ENCODE measurements at places on chromosomes 3 and 15. TPM values are rescaled to one million over a fixed set of nuclear protein-coding genes. Genes with fewer than 3 reads are reported as not detected.

Gene ACVR2B
- total RNA-seq = 6.8 TPM

GRCh38 chr15:64010719-64011118, 35.6 kb downstream of the DAPK2 start:
- DNase-seq = peak; percentile 82

Gene GRM7
- total RNA-seq = not detected

Gene C3orf20
- total RNA-seq = 0.11 TPM

Gene TM6SF1
- total RNA-seq = 7.5 TPM

Gene ASB14
- total RNA-seq = not detected

DNA sequence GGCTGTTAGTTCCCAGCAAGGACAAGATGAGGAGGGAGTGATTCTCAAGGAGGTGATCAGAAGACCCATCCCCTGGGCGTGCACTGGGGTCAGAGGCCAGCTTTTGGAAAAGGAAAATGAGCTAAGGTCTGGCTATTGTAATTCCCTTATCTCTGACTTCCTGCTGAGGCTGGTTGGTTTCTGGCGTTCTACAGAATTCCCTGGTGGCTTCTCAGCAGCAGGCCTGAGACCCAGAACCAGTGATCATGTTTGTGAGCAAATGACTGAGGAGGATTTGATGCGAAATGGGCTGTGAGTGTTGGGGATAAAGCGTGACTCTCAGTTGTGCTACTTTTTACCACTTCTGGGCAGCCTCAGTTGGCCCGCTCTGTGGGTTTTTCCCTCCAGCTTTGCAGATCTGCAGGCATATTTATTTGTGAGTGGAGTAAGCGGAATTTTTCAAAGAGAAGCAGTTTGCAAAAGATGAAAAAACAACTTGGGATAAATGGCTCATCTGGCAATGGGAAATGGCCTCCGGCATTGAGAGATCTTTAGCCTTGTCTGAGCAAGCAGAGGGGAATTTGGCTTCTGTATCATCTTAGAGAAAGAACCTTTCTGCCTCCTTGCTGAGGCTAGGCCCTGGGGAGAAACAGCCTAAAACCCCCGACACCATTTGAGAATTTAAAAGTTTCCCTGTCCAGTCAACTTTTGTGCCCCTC, 102.7 kb downstream of the SLCO3A1 start:
- no peak for DNase-seq

Gene MCF2L2
- 0.44 TPM for total RNA-seq

DNA sequence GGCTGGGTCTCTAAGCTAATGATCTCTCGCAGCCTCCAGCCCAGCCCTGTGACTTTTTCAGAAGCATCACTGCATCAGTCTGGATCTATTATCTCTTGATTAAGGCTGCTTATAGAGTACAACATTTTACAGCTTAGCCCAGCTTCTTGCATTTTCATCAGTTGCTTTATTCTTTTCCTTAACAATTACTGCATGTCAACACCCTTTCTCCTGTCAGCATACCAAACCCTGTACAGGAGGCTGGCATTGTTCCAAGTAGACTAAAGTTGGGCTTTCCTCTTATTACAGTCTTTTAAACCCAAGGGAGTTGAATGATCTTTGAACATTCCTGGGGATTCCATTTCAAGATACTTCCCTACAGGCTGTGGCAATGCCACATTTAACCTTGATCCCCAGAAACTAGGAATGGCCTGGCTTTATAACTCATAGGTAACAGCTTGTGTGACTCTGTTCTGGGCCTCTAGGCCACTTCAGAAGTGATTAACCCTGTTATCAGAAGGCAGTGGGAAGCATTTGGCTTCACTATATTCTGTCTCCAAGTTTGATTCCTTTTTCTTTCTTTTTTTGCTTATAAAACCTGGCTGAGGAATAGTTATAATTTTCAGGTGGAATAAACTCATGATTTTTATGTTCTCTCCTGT, 182.9 kb downstream of the KCNMB2 start:
- DNase-seq = no peak

Gene CATSPER2
- 7.0 TPM for total RNA-seq

Gene GPR156
- 0.20 TPM for total RNA-seq

Gene ARHGEF3
- total RNA-seq = 28.9 TPM

Gene KLHL40
- total RNA-seq = not detected

Gene KNG1
- not detected for total RNA-seq

DNA sequence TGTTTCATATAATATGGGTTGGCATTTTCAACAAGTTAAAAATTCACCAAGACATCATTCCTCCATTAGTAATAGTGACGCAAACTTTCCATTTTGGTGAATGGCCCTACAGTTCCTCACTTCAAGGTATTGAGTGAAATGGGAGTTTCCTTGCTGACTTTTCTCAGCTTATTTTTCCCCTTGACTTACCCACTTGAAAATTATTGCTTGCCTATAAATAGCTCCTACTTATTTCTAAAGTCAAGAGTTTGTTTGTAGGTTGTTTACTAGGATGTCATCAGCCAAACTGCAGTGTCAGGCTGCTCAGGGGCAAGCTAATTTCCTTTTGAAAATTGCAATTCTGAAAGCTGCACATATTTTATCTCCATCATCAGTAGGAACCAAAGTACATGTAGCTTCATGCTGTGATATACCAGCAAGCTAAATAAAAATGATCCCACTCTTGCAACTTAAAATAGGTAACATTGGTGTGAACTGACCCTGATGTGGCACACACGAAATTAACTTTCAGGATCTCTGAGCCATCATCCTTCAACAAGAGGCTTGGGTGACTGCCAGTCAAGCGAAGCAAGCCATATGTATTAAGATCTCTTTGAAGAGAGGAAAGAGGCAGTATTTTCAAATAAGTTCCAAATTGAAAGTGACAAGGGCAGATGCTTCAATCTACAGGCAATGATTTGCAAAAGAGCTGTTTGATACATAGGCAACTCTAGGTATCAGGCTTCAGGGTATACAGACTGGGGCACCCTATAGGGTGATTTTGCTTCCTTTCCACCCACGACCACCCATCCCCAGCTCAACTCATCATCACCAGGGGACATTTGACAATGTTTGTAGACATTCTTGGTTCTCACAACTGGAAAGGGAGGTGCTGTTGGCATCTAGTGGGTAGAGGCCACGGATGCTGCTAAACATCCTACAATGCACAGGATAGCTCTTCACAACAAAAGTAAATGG, 66.8 kb upstream of the RASGRP1 start:
- DNase-seq = no peak

DNA sequence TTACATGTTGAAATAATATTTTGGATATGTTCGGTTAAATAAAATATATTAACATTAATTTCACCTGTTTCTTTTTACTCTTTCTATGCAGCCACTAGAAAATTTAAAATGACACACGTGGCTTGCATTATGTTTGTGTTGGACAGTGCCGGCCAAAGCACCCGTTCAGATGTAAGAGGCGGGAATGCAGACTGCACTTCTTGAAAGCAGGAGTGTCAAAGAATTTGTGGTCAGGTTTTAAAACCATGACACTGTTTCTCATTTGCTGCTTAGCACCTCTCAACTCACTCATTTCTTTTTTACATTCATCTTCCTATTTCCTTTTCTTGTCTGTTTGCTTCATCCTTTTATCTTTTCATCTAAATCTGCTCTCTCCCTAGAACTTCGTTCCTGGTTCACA, 35.3 kb upstream of the MINAR1 start:
- DNase-seq = no peak

DNA sequence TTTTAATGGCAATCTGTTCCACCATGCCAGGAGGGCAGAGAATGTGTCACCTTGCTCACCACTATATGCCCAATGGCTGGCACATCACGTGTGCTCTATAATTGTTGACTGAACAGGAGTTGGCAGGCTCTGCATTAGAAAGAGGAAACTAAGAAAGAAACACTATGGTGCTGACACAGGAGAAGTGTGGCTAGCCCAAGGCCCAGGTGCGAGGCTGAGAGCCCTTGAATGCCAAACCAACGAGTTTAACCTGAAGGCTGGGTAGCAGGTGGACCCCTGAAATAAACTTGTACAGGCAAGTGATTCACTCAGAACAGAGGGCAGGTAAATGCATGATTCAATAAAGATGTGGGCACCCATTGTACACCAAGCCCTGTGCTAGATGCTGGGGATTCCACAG, 2.4 kb downstream of the CHCHD4 start:
- no peak for DNase-seq

DNA sequence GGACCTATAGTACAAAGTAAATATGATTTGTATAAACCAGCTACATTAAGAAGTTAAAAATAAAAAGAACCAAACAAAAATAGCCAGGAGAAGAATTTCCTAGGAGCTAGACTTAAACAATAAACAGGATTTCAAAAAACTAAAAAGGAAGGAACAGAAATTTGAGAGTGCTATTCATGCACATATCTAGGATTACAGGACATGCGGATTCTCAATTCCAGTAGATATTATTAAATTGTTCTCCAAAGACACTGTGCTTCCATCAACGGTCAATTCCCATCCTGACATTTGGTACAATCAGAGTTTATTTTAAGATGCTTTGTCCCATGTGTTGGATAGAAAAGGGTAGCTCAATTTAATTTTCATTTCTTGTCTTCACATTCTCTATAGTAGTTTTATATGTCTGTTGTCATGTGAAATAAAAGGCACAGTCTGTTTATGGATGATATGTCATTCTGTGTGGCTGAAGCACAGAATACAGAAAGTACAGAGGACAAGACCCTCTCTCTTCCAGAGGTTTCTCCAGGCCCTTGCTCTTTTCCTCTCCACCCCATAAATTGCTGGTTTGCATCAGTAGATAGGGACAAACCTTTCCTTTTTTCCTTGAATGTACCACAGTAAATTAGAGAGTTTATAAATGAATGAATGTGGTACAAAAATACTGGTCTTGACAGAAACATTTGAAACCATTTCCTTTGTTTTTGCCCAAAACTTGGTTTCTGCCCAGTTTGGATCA, 3.5 kb downstream of the PLOD2 start:
- DNase-seq = no peak
